Ecto neural progenitor cell (in vitro differentiated cells): ENCODE measurements at places on chromosomes 6 and 20.

- no peak for DNase-seq
Observed at GRCh38 chr6:300494-301198, 8.4 kb downstream of the DUSP22 start.

- peak; percentile 60 for DNase-seq
Observed at GRCh38 chr20:44056010-44056698, 130.8 kb downstream of the JPH2 start.

DNA sequence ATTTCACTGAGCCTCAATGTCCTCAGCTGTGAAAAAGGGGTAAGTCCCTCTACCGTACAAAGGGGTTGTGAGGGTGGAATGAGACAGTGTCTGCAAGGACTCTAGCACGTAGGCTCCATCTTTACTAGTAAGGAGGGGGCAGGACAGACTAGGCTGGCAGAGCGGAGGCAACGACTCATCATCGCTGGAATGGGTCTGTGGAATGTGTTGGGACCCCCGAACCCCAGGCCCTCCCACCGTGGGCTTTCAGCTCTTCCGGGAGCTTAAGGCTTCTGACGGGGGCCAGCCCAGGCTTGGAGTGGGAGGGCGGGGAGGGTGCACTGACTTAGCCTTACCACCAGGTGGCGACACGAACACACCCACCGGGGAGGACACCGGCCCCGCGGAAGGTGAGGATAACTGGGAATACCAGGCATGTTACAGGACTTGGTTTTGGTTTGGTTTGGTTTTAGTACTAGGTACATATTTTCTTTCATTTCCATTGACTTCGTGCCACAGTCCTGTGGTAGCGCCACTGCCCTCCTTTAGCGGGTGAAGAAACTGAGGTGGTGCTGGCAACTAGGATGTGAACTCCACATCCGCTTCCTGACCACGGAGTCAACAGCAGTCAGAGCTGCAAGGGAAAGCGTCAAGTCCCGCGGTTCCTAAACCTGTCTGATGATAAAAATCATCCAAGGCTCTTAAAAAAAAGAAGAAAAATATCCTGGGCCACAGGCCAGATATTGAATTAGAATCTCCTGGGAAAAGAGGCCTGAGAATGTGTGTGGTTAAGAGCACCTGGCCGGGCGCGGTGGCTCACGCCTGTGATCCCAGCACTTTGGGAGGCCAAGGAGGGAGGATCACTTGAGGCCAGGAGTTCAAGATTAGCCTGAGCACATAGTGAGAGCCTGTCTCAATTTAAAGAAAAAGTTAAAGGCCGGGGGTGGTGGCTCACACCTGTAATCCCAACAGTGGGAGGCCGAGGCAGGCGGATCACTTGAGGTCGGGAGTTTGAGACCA is 10.3 kb upstream of the TULP1 start:
- peak; percentile 91 for DNase-seq

DNA sequence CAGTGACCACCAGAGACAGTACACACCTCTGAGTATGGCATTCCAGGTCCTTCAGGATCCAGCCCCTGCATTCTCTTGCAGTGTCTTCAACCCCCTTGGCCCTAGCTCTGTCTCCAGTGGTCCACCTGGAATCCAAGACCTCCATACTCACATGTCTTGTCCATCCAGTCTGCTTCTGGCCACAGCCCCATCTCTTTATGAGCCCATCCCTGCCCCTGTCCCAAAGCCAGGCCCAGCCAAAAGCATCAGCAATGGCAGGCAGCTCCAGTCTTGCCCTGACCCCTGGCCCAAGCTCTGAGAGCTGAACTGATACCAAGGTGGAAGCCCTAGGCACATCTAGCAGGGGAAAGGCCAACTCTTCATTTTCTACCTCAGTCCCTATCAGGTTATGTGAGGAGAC is 119.6 kb upstream of the PTPRT start:
- no peak for DNase-seq

DNA sequence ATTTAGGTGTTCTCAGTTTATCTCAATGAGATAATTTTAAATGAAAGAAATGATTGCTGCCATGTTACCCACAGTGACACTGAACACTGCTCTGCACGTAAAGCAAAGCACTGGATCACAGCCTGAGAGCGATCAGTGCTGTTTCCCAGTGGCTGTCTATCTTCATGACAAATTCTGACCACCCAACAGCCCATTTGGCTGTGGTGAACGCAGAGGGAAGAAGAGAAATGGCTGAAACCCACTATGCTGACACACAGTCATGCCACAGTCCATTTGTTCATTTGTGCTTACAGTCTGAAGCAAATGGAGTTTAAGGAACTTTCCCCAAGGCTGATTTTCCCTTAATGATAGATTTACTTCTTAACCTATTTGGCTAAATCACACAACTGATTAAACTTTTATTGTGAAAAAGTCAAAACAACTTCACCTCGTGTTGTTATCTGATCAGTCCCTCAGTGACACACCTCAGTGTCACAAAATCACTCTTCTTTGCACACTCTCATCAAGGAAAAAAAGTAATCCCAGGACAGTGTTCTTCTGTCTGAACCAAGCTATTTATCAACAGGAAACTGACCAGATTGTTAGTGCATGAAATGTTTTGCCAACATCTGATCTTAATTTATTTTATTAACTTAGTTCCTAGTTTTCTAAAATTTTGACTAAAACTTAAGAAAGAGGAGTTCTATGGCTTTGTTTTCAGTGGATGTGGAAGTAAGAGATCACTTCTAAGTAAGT is 225.1 kb downstream of the TBX18 start:
- no peak for DNase-seq

DNA sequence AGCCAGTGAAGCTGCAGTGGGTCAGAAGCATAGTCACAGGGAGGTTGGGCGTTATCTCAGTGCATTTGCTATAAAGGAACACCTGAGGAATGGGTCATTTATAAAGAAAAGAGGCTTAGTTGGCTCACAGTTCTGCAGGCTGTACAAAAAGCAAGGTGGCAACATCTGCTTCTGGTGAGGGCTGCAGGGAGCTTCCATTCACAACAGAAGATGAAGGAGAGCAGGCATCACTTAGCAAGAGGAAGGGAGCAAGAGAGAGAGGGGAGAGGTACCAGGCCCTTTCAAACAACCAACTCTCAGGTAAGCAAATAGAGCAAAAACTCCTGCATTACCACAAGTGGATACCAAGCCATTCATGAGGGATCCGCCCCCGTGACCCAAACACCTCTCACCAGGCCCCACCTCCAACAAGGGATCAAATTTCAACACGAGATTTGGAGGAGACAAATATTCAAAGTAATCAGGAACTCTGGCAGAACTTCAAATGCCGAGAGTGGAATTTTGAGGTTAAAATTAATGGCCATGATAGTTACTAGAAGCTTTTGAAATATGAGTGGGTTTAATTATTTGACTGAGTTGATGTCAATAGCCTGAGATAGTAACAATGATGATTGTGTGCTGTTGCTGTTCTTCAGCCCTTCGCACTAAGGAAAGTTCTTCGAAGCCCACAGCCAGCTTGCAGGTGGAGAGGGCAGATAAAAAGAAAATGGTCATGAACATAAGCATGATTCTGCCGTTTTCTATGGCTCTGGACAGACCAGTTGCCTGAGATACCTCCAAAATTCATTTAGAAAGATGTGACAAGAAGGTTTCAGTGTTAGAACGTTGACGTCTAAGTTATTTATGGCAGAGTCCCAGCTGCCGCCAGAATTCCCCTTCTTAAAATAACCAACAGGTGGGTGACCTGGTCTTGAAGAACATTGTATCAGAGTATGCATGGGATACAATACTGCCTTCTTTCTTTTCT is 55.3 kb upstream of the ADTRP start:
- DNase-seq = no peak
